NCI-H446 treated with DMSO at 0.1 percent for 48 hours (cell line): ENCODE measurements at places on chromosomes 7 and 10.

GRCh38 chr7:120993553-120994191 lies 5.2 kb downstream of the CPED1 start:
- no peak for DNase-seq

DNA sequence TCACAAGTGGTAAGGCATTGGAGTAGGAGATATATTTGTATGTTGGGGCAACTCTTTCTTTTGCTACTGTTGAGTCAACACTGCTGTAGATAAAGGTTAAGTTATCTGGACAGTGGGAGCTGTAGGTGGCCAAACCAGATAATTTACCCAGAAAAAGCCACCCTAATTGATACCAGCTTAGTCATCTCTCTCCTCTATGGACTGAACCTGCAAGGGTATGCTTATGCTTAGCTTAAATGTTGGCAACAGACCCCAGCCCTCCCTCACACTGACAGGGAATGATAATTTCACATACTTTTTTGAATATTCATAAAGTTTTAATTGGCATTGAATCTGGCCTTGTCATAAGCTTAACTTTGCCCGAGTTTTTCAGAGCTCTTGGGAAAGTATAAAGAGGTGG lies 66.3 kb downstream of the CREB5 start:
- no peak for DNase-seq

DNA sequence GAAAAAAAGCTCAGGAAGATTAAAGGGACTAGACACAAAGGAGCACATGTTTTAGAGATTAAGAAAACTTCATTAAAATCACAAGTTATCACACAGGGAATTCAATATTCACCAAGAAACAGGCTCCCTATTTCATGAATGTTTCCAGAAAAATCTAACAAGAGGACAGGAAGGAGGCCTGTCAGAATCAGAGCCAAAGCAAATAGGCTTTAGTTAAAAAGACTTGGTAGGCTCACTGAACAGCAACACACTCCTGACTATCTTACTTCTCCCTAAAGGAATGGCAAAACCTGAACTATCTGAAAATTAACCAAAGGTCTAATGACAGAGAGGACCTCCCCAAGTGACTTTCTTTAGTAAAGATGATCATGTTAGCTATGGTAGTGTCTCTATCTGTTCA lies 188.3 kb upstream of the MEOX2 start:
- DNase-seq: no peak

- DNase-seq: no peak
Observed at GRCh38 chr7:132191418-132191817, 384.9 kb downstream of the PLXNA4 start.

GRCh38 chr7:32283546-32283945 lies 206.6 kb downstream of the LSM5 start:
- peak; percentile 75 for DNase-seq
